ENCODE measurements at places on chromosomes 1 and 21. TPM values are rescaled to one million over a fixed set of nuclear protein-coding genes. Genes with fewer than 3 reads are reported as not detected.

DNA sequence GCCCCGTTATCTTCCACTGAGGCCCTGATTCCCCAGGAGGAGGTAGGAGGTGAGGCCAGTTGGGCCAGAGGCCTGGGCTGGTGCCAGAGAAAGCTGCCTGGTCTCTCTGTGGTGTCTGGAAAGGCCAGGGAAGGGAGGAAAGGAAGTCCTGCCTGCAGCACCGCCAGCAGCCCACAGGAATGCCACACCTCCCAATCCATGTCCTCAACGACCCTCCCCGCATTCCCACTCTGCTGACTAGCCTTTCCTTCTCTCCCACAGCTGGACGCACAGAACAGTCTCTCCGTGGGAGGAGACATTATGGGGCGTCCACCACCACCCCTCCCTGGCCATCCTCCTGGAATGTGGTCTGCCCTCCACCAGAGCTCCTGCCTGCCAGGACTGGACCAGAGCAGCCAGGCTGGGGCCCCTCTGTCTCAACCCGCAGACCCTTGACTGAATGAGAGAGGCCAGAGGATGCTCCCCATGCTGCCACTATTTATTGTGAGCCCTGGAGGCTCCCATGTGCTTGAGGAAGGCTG, 18.0 kb downstream of the CSF1 start:
- H3K27me3 ChIP-seq, result no peaks in the 10 kb centered on the region
- H3K4me1 ChIP-seq, result peaks cover 27% of the 10 kb centered on the region
- no peak overlapping the region for H3K4me3 ChIP-seq
- DNase-seq, result peak; percentile 67
- peak overlapping the region; percentile 43 for H3K27ac ChIP-seq
- H3K36me3 ChIP-seq, result no peaks in the 10 kb centered on the region

GRCh38 chr1:23930861-23931490, 17.8 kb upstream of the CNR2 start:
- no peak for DNase-seq
- H3K4me1 ChIP-seq, result no peaks in the 10 kb centered on the region
- no peak overlapping the region for H3K4me3 ChIP-seq
- H3K27ac ChIP-seq, result no peak overlapping the region
- no peaks in the 10 kb centered on the region for H3K36me3 ChIP-seq

DNA sequence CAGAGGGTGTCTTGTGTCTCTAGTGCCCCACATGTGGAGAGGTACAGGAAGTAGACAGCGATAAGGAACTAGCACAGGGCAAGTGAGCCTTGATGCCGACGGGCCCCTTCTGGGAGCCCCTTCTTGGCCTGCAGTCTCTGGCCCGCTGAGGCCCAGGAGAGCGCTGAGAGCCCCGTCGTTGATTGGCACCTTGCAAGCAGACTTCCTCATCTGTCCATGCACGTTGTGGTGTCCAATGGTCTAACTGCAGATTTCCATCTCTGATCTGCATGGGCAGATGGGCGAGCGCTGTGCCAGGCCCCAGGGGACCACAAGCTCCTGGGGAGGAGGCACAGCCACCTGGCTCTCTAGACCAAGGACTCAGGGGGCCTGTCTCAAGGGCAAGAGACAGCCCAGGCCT, 32.4 kb downstream of the PLEKHA6 start:
- H3K27me3 ChIP-seq, result no peaks in the 10 kb centered on the region
- H3K36me3 ChIP-seq, result no peaks in the 10 kb centered on the region
- H3K4me1 ChIP-seq, result peaks cover 4% of the 10 kb centered on the region

- H3K4me3 ChIP-seq, result no peak overlapping the region
- H3K27ac ChIP-seq, result no peak overlapping the region
- no peak for DNase-seq
Observed at GRCh38 chr1:210374600-210374953, 45.9 kb downstream of the HHAT start.

GRCh38 chr1:162497104-162497722, 405 bp upstream of the UHMK1 start:
- no peak for DNase-seq
- no peaks in the 10 kb centered on the region for H3K27me3 ChIP-seq
- H3K4me1 ChIP-seq, result peaks cover 33% of the 10 kb centered on the region
- no peaks in the 10 kb centered on the region for H3K36me3 ChIP-seq
- peak overlapping the region; percentile 96 for H3K27ac ChIP-seq
- H3K4me3 ChIP-seq, result peak overlapping the region; percentile 99

GRCh38 chr1:41656068-41656467, 171.6 kb upstream of the EDN2 start:
- no peaks in the 10 kb centered on the region for H3K27me3 ChIP-seq
- H3K36me3 ChIP-seq, result no peaks in the 10 kb centered on the region
- no peak for DNase-seq
- H3K27ac ChIP-seq, result no peak overlapping the region

- no peaks in the 10 kb centered on the region for H3K36me3 ChIP-seq
- DNase-seq, result no peak
Observed at GRCh38 chr1:33985656-33986055, 121.8 kb downstream of the HMGB4 start.

- H3K27ac ChIP-seq, result no peak overlapping the region
Observed at GRCh38 chr1:98196012-98196411, 275.2 kb upstream of the DPYD start.

DNA sequence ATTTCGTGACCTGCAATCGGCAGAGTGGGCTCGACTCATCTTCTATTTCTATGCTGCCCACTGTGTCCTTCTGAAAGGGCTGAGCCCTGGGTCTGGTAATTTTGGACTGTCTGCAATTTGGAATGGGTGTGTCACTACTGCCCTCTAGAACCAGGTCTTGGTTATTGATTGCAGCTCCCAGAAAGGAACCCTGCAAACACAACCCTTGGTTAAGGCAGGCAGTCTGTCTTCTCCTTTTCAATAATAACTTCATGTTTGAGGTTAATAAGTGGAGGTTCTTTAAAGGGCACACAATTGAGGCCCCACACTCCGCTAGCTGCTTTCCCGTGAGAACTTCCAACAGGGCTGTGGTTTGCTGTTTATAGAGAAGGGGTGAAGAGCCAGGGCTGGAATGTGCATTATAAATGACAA, 79.9 kb upstream of the LYST start:
- no peak for DNase-seq
- H3K4me1 ChIP-seq, result no peaks in the 10 kb centered on the region
- no peak overlapping the region for H3K27ac ChIP-seq
- no peaks in the 10 kb centered on the region for H3K27me3 ChIP-seq
- no peaks in the 10 kb centered on the region for H3K36me3 ChIP-seq
- no peak overlapping the region for H3K4me3 ChIP-seq

- H3K4me3 ChIP-seq, result no peak overlapping the region
- H3K4me1 ChIP-seq, result no peaks in the 10 kb centered on the region
- no peak overlapping the region for H3K27ac ChIP-seq
- H3K27me3 ChIP-seq, result peaks cover 9% of the 10 kb centered on the region
- no peaks in the 10 kb centered on the region for H3K36me3 ChIP-seq
Observed at GRCh38 chr1:110612060-110612745, 6.0 kb upstream of the KCNA2 start.

Gene FCRL5
- polyA plus RNA-seq, result 0.07 TPM

Gene SPRR3
- polyA plus RNA-seq, result 1.2 TPM

Gene PDZK1IP1
- 1.4 TPM for polyA plus RNA-seq

DNA sequence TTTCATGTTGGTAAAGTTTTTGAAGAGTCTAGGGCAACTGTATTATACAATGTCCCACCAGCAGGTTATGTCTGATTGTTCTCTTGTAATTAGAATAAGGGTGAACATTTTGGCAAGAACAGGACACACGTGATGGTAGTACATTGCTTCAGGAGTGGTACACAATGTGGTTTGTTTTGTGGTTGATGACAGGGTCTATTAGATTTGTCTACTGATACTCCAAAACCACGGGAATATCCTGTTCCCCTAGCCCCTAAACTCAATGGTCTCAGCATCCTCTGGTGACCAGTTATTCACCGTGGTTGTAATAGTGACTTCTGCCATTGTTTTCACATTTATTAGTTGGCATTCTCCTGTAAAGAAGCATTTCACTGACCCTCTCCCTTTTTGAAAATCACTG, 22.1 kb upstream of the ACTA1 start:
- DNase-seq, result no peak
- H3K27me3 ChIP-seq, result no peaks in the 10 kb centered on the region
- H3K4me3 ChIP-seq, result no peak overlapping the region
- no peak overlapping the region for H3K27ac ChIP-seq
- H3K4me1 ChIP-seq, result peaks cover 6% of the 10 kb centered on the region

Gene HCRTR1
- polyA plus RNA-seq, result 0.27 TPM

DNA sequence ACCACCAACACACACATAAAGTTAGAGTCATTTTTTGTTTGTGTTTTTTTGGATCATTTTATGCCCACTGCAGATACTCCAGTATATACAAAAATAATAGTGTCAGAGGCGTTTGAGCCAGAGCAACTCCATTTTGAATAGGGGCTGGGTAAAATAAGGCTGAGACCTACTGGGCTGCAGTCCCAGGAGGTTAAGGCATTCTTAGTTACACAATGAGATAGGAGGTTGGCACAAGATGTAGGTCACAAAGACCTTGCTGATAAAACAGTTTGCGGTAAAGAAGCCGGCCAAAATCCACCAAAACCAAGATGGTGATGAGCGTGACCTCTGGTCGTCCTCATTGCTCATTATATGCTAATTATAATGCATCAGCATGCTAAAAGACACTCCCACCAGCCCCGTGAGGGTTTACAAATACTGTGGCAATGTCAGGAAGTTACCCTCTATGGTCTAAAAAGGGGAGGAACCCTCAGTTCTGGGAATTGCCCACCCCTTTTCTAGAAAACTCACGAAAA, 40.6 kb downstream of the GJA5 start:
- no peak overlapping the region for H3K4me3 ChIP-seq
- no peak for DNase-seq
- no peaks in the 10 kb centered on the region for H3K27me3 ChIP-seq
- H3K27ac ChIP-seq, result no peak overlapping the region
- H3K36me3 ChIP-seq, result no peaks in the 10 kb centered on the region

GRCh38 chr21:45384656-45385548, 20.1 kb upstream of the COL18A1 start:
- peak; percentile 6 for DNase-seq
- no peak overlapping the region for H3K4me3 ChIP-seq
- no peaks in the 10 kb centered on the region for H3K36me3 ChIP-seq

DNA sequence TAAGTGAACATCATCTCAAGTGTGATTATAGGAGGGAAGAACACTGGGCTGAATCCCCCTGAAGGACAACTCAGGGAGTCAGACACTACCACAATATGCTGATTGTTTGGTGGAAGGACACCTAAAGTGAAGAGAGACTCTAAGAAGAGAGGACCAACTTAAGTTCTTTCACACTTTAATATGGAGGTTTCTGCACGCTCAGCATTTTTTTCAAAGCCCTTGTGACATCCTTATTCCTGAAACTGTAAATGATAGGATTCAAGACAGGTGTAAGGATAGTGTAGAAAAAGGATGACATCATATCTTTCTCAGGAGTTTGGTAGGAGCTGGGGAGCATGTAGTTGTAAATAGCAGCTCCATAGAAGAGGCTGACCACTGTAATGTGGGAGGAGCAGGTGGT, 4.8 kb downstream of the OR2T10 start:
- H3K4me3 ChIP-seq, result no peak overlapping the region
- no peak for DNase-seq
- H3K27ac ChIP-seq, result no peak overlapping the region
- H3K4me1 ChIP-seq, result no peaks in the 10 kb centered on the region
- H3K36me3 ChIP-seq, result no peaks in the 10 kb centered on the region

Gene VANGL2
- 0.18 TPM for polyA plus RNA-seq

GRCh38 chr1:61132176-61132638, 49.8 kb downstream of the NFIA start:
- H3K36me3 ChIP-seq, result no peaks in the 10 kb centered on the region
- H3K27me3 ChIP-seq, result no peaks in the 10 kb centered on the region
- H3K4me3 ChIP-seq, result peak overlapping the region; percentile 35
- peak overlapping the region; percentile 77 for H3K27ac ChIP-seq
- no peak for DNase-seq

GRCh38 chr1:20166051-20166450, 19.8 kb upstream of the UBXN10 start:
- DNase-seq, result no peak
- no peak overlapping the region for H3K27ac ChIP-seq
- no peaks in the 10 kb centered on the region for H3K36me3 ChIP-seq
- H3K4me3 ChIP-seq, result no peak overlapping the region

DNA sequence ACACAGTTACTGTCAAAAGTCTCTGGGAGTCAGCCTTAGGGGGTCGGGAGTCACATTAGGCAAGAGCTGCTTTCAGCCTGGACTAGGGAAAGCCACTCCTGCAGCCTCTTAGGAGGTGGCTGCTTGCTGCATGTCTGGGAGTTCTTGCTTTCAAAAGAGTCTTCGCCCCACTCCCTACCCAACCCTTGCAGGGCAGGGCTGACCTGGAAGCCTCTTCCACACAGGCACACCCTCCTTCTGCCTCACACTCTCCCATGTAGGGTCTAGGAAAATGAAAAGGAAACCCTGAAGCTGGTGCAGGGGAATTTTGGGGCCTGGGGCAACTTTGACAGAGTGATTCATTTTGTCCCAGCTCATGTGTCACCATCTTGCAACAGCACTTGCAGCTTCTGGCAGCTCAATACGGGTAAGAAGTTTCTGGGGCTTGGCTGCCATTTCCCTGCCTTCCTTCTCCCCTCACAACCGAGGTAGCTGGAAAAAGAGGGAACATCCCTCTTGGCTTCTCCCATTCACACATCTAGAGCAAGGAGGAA, 37.3 kb downstream of the KCND3 start:
- DNase-seq, result no peak
- peaks cover 56% of the 10 kb centered on the region for H3K4me1 ChIP-seq
- H3K27ac ChIP-seq, result peak overlapping the region; percentile 60
- no peaks in the 10 kb centered on the region for H3K36me3 ChIP-seq

DNA sequence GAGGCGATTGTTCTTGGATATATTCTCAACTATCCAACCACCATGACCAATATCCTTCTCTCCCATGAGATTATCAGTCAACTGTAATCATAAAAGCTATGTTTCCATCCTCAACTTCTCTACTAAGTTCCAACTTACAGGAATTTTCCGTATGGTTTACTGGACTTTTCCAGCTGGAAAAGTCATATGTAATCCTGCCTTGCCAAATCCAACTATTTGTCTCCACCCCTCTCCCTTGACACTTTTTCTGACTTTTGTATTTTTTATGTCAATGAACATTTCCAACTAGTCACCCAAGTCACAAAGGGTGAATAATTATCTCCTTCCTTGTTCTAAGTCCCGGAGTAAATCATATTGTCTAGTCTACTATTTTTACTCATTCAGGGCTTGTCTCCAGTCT, 293.1 kb downstream of the USP25 start:
- H3K27ac ChIP-seq, result no peak overlapping the region
- H3K4me3 ChIP-seq, result no peak overlapping the region
- no peaks in the 10 kb centered on the region for H3K36me3 ChIP-seq
- DNase-seq, result no peak
- no peaks in the 10 kb centered on the region for H3K4me1 ChIP-seq
- H3K27me3 ChIP-seq, result no peaks in the 10 kb centered on the region

Gene NES
- 23.8 TPM for polyA plus RNA-seq

Gene ATF6
- polyA plus RNA-seq, result 8.6 TPM

DNA sequence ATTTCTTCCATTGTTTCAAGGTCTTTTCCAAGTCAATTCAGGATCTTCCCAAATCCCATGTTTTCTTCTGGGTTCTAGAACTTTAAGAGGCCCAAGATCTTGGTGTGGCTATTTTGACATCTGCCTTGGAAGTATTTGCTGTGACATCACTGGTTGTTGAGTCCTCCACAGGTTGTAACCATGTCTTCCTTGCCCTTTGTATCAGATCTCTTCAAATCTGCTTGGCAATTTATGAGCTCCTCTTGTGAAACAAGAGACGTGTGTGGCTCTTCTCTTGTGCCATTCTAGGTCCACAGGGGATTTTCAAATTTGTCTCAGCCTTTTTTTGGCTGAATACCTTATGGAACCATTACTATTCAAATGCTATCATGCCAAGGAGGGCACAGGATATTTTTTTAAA, 60.3 kb upstream of the KCNK2 start:
- H3K36me3 ChIP-seq, result no peaks in the 10 kb centered on the region
- H3K27ac ChIP-seq, result no peak overlapping the region
- H3K4me3 ChIP-seq, result no peak overlapping the region
- no peaks in the 10 kb centered on the region for H3K27me3 ChIP-seq
